Germinal center (tissue), 1 donor: ENCODE measurements at places on chromosomes 1 and 21.

DNA sequence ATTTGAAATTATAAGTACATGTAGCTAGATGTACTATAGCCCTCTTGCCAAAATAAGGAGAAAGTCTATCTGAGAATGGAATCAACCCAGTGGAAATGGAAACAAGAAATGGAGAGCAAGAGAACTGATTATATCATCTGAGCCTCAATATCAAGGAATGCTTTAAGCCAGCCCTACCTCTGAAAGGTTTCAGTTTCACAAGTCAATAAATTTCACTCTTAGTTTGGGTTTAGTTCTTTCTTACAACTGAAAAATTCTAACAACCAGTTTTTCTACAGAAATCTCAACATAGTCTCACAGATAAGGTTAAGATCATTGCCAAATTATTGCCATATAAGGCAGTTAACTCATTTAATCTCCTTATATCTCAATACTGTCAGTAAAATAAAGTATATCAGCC, 80.0 kb downstream of the EPS15 start:
- no peak for DNase-seq

DNA sequence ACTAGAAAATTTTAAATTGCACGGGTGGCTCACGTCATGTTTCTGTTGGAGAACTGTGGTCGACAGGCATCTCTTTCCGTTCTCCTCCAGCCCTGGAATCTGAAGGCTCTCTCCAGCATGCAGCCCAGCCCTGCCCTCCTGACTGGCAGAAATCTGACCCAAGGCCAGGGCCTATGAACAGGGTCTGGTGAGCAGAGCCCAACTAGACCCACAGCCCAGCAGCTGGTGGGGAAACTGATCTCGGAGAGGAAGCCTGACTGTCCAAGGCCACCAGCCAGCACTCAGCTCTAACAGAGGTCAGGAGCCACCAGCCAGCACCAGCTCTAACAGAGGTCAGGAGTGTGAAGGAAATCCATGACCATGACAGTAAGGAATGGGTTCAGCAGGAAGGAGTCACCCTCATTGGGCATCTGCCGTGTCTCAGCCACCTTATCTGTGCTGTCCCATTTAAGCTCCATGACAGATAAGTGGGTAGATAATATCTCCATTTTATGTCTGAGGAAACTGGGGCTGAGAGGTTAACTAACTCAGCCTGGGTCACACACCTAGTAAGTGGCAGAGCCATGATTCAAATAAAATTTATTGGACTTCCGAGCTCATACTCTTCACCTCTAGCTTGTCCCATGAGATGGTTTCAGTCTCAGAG, 20.2 kb upstream of the PKP1 start:
- DNase-seq = no peak

DNA sequence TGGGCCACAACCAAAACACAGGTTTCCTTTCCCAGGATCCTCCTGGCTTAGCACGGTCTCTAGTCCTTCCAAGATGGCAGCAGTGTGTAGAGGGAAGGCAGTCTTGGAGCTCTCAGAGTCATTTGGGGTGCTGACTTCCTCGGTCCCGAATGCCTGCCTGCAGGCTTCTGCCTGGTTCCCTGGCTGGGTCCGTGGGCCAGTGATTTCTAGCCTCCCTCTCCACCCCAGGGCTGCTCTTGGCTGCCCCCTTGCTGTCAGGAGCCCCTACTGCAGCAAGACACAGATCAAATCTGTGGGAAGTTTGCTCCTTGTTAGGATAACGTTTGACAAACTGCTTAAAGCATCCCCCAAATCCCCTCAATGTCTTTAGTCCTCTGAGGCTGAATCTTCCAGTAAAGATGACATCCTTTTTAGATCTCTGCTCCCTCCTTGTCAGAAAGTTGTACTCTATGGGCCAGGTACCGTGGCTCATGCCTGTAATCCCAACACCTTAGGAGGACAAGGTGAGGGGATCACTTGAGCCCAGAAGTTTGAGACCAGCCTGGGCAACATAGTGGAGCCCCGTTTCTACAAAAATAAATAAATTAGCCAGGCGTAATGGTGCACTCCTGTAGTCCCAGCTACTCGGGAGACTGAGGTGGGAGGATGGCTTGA, 272.5 kb downstream of the RRAGC start:
- peak; percentile 80 for DNase-seq

DNA sequence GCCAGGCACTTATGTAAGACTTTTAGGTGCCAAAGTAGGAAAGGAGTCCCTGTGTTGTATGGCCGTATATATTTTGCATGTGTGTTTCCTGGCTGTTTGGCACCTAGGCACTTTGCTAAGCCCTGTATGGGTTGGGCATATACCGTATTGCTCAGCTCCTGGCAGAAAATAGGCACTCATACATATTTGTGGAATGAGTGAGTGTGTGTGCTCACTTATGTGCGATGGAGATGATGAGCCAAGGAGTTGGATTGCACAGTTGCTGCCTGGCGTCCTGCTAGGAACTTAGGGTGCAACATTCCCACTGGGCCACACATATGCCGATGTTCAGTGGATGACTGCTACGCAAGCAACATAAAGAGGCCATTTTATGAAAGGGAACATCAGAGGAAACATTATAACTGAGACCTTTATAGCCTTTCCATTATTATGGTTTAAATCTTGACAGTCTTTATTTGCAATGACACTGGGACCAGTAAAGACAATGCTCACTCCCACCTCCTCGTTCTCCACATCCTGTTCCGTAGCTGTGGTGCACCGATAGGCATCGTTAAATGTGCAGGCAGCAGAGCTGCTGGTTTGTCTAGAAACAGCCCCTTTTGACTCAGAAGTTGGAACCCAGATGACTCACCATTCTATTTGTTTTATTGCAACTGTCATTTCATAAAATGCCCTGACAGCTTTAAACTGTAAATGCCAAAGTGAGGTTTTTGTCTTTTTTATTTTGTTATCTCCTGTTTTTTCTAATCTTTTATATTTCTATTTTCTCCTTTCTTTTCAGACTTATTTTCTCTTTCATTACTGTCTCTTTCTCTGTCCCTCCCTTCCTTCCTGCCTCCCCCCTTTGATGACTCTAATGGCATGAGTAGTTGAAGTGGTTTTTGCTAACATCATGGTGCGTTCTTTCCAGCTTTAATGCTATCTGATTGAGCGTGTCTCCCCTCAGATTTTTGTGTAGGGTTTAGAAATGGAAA, 36.1 kb downstream of the PEX14 start:
- DNase-seq = peak; percentile 24

GRCh38 chr1:7103874-7104273, 318.6 kb downstream of the CAMTA1 start:
- DNase-seq = no peak

DNA sequence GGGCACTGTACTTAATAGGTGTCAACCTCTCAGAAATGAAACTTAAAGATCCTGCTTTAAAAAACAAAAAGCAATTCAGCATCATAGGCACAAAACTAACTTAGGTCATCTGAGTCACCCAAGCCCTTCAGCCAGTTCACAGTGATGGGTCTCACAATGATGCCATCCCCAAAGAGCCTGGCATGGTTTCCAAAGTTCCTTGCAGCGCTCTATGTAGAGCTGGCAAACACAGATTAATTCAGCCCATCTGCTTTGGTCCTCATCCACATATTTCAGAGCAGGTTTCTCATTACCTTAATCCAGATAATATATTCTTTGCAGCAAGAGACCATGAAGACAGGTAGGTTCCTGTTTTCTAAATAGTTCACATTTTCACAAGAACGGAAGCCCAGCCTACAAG, 14.6 kb upstream of the PLA2G2C start:
- no peak for DNase-seq

DNA sequence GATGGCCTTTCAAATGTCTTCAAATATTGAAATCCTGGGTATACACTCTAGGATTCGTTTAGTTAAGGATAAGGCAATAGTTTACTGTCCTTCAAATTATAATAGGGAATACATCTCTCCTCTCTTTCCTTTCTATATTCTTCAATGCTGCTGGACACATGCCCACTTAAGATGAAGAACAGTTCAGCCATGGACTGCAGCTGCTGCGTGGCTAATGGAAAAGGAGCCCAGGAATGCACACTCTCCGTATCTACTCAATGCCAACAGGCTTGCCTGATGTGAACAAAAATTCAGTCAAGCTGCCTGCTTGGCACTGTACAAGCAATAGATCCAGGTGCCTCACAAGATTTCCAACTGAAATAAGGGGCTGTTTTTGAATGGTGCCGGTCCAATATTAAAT, 321.2 kb upstream of the LYPLAL1 start:
- DNase-seq = no peak

GRCh38 chr1:170604889-170605288, 59.0 kb upstream of the PRRX1 start:
- no peak for DNase-seq

DNA sequence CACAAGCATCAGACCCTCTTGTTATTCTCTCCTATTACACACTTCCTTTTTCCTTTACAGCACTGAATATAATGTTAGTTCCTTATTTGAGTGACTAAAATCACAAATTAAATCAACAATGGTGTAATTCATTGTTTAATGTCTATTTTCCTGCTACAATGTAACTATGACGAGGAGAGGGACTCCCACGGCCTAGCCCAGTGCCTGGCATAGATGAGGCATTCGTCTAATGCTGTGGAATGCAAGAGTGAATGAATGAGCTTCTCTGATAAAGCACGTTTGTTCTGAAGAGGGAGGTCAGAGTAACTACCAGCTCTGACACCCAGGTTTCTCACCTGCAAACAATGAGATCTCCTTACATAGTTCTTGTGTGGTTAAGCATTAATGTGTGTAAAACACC, 479.4 kb downstream of the OMA1 start:
- no peak for DNase-seq

DNA sequence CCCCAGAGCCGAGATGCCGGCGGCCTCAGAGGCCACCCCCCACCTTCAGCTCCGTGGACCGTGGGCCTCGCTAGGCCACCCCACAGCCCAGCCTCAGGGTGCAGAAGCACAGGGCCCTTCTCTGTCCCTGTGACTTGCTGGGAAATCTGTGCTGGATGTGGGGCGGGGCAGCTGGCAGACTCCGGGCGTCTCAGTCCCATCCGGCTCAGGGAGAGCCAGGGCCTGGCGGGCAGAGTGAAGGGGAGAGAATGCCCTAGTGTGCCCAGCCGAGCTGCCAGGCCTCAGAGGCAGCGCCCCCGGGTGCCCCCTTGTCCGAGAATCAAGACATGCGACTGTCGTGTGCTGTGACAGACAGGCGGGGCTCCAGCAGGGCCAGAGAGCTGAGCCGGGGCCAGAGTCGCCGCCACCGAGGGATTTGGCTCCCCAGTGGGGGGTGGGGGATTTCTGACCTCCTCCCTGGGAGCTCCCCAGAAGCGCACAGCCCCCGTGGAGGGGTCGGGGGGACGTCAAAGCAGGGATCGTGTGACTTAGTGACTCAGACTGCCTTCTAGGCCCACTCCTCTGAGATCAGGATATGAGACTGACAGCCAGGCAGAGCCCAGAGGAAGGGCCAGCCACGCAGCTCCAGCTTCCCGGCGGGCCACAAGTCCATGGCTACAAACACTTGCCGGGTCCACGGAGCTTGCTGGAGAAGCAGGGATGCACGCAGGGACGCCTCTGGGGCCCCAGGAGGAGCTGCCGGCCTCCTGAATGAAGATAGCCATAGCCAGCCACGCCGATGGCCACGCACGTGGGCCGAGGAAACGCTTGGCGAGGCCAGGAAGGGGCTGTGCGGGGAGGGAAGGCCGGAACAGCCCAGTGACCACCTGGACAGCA, 11.9 kb downstream of the COL6A1 start:
- DNase-seq = no peak

- DNase-seq = no peak
These were observed 19.8 kb upstream of the ABCD3 start for GRCh38 chr1:94398356-94398755.

GRCh38 chr1:163170975-163171676, 31.6 kb downstream of the RGS5 start:
- DNase-seq = no peak

- no peak for DNase-seq
These were observed 16.4 kb downstream of the RPL5 start for GRCh38 chr1:92848201-92848600.

DNA sequence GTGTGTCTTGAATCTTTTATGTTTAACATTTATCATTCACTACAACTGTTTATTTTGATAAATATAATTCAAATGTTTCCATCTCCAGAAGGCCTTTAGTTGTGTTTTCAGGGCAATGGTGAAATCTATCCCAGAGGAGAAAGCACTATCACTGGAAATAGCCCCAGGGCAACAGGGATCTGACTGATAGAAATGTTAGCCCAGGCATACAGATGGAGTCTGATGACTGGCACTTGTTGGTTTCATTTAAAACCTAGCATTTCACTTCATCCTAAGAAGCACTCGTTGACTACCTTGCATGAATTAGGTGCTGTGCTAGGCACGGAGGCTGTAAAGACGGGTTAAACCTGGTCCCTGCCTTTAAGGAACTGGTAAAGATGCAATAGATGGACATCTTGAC, 103.1 kb downstream of the C1orf21 start:
- no peak for DNase-seq

GRCh38 chr1:208604295-208604694, 360.1 kb upstream of the PLXNA2 start:
- DNase-seq = no peak

DNA sequence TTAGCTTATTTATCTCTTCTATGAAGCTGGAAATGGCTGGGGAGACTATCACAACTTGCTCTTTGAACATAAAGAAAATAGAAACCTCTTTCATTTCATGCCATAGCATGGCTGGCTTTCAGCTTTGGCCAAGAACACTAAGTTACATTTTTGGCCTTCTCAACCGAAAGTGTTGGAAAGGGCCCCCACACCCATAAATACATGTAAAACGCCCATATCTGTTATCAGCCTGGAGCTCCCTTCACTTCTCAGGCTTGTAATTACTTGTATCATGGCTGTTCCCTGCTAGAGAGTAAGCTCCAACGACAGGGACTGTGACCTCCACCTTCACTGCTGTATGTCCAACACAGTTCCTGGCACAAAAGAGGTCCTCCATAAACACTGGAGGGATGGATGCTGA, 12.7 kb upstream of the EIF4G3 start:
- DNase-seq = no peak

DNA sequence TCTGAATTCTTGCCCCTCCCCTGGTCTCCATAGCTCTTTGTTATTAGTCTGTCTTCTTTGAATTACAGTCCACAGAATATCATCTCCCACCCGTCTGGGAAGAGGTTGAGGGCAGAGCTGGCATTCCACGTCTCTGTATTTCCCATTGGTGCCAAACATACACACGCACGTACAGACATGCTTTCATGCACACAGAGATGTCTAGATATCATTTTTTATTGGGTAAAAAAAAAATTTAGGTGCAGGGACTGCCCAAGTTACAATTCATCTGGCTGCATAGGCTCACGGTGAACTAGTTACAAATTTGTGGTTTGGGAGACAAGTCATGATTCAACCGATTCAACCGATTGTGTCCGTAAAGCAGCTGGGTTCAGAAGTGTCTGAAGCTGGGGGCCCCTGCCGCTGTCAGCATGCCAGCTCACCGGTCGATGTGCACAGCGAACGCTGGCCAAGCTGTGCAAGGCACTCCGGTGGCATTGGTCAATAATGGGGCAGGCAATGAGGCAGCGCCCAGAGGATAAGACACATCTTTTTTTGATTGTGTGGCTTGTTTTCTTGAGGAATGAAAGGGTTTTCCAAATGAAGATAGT, 73.7 kb downstream of the KCNN3 start:
- no peak for DNase-seq

- no peak for DNase-seq
These were observed 17.5 kb downstream of the PFKL start for GRCh38 chr21:44317241-44317782.

GRCh38 chr21:28632755-28633408, 359.8 kb downstream of the LTN1 start:
- no peak for DNase-seq

GRCh38 chr1:228401782-228402640, 4.6 kb downstream of the TRIM11 start:
- no peak for DNase-seq

GRCh38 chr21:25568246-25568645, 39.0 kb downstream of the MRPL39 start:
- DNase-seq = no peak

- no peak for DNase-seq
These were observed 26.3 kb downstream of the GADD45A start for GRCh38 chr1:67711158-67711854.
